ENCODE measurements at places on chromosomes 1 and 21.
A peak's percentile ranks its signal among the peaks of the same experiment; 100 is the strongest.

GRCh38 chr1:110717179-110717578 lies 42.4 kb upstream of the KCNA3 start:
- DNase-seq, result no peak

GRCh38 chr1:237139732-237140131 lies 97.7 kb downstream of the RYR2 start:
- DNase-seq, result no peak

DNA sequence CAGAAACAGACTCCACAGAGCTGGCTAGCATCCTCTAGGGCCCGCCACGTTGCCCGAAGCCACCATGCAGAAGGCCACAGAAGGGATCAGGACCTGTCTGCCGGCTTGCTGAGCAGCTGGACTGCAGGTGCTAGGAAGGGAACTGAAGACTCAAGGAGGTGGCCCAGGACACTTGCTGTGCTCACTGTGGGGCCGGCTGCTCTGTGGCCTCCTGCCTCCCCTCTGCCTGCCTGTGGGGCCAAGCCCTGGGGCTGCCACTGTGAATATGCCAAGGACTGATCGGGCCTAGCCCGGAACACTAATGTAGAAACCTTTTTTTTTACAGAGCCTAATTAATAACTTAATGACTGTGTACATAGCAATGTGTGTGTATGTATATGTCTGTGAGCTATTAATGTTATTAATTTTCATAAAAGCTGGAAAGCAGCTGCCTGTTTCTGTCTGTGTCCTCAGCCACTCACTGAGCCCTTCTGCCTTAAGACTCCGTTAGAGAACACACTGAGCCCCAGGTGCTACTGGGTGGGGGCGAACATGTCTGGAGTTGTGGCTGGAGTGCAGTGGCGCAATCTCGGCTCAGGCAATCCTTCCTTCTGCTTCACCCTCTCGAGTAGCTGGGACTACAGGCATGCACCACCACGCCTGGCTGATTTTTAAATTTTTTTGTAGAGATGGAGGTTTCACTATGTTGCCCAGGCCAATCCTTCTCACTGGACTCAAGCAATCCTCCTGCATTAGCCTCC lies 14.8 kb downstream of the MFSD2A start:
- DNase-seq, result no peak

DNA sequence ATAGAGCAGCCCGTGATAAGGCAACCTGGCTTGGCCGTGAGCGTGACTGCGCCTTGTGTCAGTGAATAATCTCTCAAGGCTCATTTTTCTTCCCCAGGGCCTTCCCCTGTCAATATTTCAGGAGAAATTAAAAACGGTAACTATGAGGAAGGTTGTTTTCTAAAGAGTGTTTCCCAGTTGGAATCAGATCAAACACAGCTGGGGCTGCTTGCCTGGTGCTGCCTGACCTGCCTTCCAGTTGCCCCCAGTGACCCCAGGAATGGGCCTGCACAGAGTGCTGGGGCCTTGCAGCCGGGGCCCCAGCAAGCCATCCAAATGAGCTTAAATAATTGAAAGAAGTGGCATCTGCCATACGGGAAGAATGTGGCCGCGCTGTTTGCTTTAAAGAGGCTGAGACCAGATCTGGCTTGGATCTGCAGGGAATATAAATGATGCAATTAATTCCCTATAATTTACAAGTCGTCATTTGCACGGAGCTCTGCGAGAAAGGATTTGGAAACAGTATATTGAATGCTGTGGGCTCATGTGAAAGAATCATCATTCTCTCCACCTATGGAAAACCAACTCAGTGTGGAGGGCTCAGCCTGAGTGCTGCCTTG lies 203.9 kb downstream of the C1orf94 start:
- DNase-seq, result no peak

DNA sequence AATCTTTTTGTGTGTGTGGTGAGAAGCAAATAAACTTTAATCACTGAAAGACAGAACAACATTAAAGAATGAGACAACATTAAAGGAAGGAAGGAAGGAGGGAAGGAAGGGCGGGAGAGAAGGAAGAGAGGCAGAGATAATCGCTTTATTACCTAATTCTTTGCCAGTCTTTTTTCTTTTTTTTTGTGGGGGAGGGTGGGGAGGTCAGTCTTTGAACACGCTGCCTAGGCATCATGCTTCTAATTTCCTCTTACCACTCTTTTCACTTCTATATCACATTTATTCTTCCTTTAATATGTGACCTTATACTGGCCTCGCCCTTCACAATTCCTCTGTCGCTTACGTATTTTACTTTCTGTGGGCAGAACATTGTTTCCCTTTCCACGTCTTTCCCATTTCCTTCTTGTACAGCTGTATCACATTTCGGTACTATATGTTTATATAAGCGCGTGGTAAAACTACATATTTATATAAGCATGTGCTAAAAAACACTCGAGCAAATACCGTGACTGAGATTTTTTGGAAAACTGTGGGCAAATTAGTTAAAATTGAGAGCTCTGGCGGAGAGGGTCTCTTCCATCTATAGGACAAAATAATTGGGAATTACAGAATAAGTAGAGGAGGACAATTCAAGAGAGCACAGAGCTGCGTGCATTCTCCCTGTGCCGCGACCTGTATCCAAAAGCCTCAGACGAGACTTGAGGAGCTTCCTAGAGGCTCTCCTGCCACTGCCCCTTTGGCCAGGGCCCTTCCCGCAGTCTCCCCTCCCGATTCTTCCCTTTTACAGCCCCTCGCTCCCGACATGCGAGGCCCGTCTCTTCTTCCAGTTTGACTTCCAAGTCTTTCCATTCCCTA lies 823 bp upstream of the PRKAA2 start:
- DNase-seq, result peak; percentile 39

GRCh38 chr1:239719642-239720258 lies 333.4 kb downstream of the CHRM3 start:
- DNase-seq, result no peak

- DNase-seq, result no peak
Measured at GRCh38 chr1:244204004-244204403, 152.9 kb downstream of the ZBTB18 start.

- no peak for DNase-seq
Measured at GRCh38 chr1:45499415-45499769, 481 bp downstream of the CCDC163 start.

- DNase-seq, result no peak
Measured at GRCh38 chr1:198318085-198318484, 161.3 kb downstream of the NEK7 start.

GRCh38 chr1:231107151-231107550 lies 54.7 kb upstream of the TRIM67 start:
- no peak for DNase-seq

GRCh38 chr1:231720652-231721325 lies 94.2 kb downstream of the DISC1 start:
- no peak for DNase-seq

DNA sequence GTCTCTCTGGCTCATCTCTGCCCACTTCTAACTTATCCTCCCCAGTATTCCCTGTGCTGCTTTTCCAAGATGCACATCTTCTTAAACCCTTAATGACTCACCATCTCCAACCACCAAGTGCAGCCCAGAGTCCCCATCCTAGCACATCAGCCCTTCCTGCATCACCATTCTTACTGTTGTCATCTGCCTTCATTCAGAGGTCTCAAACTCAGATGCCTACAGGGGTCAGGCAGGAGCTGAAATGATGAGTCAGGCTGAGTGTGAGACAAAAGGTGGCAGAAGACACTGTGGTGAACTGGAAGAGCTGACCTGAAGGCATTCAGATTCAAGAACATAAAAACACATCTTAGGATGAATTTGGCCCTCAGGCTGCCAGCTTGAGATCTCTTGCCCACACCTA lies 34.6 kb downstream of the OLFML2B start:
- DNase-seq, result no peak

DNA sequence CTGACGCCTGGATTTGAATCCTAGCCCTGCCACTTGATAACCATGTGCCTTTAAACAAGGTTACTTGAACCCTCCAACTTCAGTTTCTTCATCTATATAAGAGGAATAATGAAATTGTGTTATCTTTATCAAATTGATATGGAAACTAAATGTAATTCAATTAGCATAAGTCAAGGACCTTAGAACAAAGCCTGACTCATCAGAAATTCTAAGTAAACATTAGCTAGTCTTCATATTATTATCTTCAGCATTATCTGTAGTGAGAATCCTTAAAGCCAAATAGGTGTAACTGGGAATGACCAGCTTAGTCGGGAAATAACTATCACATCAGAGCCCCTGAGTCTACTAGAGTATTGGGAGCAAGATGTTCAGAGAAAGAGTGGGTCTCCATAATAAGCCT lies 6.6 kb downstream of the SELL start:
- DNase-seq, result no peak

- DNase-seq, result peak; percentile 95
Measured at GRCh38 chr21:42056996-42057689, 14.0 kb upstream of the UMODL1 start.

- no peak for DNase-seq
Measured at GRCh38 chr1:164912290-164912689, 353.3 kb downstream of the PBX1 start.

DNA sequence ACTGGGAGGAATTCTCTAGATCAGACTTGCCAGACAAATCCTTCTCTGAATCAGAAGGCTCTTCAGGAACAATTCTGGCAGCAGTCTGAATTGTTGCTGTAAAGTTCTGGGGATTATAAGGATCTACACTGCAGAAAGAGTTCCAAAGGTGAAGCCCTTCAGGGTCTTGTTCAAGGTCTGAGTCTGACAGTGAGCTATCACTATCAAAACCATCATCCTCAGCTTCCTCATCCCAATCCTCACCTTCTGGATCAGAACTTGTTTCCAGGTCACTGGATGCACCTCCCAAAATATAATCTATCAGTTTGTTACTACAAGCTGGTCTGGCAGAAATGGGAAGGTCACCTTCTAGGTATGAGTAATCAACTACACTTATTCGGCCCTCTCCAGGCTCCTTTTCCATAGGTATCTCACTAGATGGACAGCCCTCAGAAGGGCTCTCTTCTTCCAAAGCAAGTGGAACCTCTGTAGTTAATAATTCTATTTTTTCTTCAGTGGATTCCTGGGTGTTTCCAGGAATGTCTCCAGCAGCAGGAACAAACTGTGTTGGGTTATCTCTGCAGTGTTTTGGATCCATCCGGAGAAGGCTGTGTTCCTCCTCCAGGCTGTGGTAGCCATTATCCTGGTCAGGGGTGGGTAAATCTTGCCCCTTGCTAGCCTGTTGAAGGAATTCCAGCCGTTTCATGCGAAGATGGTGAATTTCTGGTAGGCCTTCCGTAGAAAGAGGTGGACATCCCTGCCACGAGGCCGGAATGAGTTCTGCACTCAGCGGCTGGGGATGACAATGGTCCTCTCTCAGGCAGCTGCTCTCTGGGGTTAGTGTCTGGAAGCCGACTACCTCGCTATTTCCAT lies 1.6 kb downstream of the PPP1R15B start:
- DNase-seq, result no peak

GRCh38 chr1:201556841-201557571 lies 18.1 kb downstream of the NAV1 start:
- DNase-seq, result no peak

GRCh38 chr1:44266400-44267344 lies 53.4 kb downstream of the DMAP1 start:
- DNase-seq, result peak; percentile 55

GRCh38 chr1:105137543-105138457 lies 1388.1 kb downstream of the AMY1C start:
- DNase-seq, result peak; percentile 68

DNA sequence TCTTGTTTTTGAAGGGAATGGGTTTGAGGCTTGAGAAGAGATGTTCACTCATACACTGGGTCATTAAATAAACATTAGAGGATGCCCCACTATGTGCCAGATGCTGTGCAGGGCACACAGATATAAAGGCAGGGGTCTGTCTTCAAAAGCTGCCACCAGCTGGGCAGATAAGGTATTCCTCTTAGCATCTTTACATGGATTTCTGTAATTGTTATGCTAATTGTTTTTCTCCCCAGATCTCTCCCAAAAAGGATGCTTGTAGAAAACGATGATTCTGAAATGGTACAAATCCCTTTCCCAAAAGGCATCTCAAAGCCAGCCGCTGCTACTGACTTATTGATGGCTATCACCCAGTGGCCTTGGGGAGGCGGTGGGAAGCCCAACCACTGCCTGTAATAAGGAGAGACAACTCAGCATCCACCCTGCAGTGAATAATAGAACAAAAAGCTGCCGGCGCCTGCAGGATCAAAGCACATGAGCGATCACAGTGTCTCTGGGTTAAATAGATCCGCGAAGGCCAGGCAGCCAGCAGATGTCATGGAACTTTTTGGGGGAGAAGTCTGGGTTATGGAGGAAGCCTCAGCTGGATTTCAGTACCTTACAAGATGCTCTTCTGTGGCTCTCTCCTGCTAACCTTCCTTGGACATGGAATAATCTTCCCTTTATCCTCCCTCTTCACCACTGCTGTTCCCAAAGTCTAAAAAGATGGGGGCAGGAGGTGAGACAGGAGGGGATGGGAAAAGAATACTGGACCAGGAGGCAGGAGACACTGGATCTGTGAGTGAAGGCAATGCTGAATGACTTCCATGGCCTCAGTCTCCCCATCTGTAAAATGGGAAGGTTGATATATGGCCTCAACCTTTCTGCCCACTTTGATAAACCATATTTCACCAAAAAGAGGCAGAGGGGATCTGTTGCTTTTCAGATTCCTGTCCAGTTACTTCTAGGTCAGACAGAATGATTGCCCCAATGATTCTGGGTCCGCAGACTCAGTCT lies 54.8 kb upstream of the CD34 start:
- no peak for DNase-seq

DNA sequence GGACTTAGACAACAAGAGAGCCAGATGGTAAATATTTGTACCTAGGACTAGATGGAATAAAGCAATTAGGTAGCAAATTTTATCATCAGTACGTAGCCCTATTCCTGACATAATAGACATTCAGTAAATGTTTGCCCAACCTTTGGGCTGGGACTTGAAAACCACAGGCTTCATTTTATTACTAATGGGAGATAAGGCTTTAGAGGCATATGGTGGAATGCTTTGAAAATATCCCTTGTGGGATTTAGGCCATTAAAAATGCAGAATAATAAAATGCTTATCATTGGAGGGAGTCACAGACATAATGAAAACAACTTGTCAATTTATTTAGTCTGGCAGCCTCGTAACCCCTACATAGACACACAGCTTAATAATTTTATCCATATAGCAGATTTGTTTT lies 296.1 kb upstream of the SPAG17 start:
- DNase-seq, result no peak

- no peak for DNase-seq
Measured at GRCh38 chr1:207335695-207336363, 14.4 kb downstream of the CD55 start.

Data from NCI-H510A treated with DMSO at 0.1 percent for 48 hours (cell line).